ENCODE measurements at places on chromosomes 6 and 20. TPM values are rescaled to one million over a fixed set of nuclear protein-coding genes. Genes with fewer than 3 reads are reported as not detected.

Gene FKBP1C
- total RNA-seq, result 0.38 TPM

Gene COL19A1
- total RNA-seq, result 8.7 TPM

Gene FRK
- 0.80 TPM for total RNA-seq

Gene APCDD1L
- total RNA-seq, result 0.05 TPM

Gene CLPSL1
- not detected for total RNA-seq

Gene RAB32
- 40.8 TPM for total RNA-seq

Gene IRAK1BP1
- 6.2 TPM for total RNA-seq

GRCh38 chr20:58945965-58946631 is 35.0 kb upstream of the NELFCD start:
- no peak overlapping the region for H3K4me3 ChIP-seq
- H3K27ac ChIP-seq, result no peak overlapping the region
- no peak for DNase-seq
- no peaks in the 10 kb centered on the region for H3K4me1 ChIP-seq
- no peaks in the 10 kb centered on the region for H3K36me3 ChIP-seq
- H3K27me3 ChIP-seq, result no peaks in the 10 kb centered on the region

- no peak for DNase-seq
- no peaks in the 10 kb centered on the region for H3K4me1 ChIP-seq
- H3K27ac ChIP-seq, result no peak overlapping the region
- no peaks in the 10 kb centered on the region for H3K36me3 ChIP-seq
- no peaks in the 10 kb centered on the region for H3K27me3 ChIP-seq
- H3K4me3 ChIP-seq, result no peak overlapping the region
These were observed 49.4 kb upstream of the FYN start for GRCh38 chr6:111922454-111923297.

DNA sequence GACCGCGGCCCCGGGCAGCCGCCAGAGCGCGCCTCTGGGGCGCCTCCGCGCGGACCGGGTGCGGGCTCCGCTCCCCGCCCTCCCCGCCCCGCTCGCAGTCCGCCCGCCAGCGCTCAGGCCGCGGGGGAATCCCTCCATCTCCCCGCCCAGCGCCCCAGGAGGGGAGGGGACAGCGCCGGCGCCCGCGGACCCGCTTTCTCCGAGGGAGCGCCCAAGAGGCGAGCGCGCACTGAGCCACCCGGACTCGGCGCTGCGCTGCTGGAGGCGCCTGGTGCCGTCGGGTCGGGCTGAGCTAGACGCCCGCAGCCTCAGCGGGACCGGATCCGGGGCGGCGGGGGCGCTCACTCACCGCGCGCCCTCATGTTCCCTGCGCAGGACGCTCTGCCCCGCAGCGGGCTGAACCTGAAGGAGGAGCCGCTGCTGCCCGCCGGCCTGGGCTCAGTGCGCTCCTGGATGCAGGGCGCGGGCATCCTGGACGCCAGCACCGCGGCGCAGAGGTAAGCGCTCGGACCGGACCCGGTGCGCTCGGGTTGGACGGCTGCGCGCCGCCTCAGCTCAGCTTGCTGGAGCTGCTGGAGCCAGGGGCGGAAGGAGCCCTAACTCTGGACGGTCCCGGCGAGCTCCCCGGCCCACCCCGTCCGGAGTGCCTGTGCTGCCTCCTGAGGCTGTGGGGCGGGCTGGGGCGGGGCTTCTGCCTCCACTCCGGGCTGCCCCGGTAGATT is 867 bp downstream of the EBF4 start:
- no peak overlapping the region for H3K4me3 ChIP-seq
- no peak overlapping the region for H3K27ac ChIP-seq
- H3K27me3 ChIP-seq, result peaks cover 89% of the 10 kb centered on the region
- no peaks in the 10 kb centered on the region for H3K36me3 ChIP-seq

GRCh38 chr6:133805876-133806275 is 83.0 kb upstream of the TCF21 start:
- H3K4me3 ChIP-seq, result no peak overlapping the region
- no peaks in the 10 kb centered on the region for H3K36me3 ChIP-seq
- H3K27ac ChIP-seq, result no peak overlapping the region
- H3K27me3 ChIP-seq, result no peaks in the 10 kb centered on the region
- no peaks in the 10 kb centered on the region for H3K4me1 ChIP-seq
- no peak for DNase-seq

DNA sequence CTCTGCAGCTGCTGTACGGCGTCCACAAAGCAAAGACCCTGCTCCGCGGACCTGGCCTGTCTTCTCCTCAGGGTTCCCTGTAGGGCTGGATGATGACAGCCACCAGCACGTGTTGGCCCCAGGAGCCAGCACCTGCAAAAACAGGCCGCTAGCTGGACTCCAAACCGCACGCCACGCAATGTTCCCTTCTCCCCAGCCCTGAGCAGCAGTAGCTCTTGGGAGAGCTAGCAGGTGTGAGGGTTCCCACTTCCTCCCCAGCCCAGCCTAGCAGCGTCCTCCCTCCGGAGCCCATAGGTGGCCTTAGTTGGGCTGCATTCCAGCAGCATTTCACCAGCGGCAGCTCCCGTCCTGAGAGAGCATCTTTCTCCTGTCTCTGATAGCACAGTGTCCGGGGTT is 42.3 kb downstream of the DACT2 start:
- no peak overlapping the region for H3K27ac ChIP-seq
- no peaks in the 10 kb centered on the region for H3K4me1 ChIP-seq
- H3K27me3 ChIP-seq, result peaks cover 4% of the 10 kb centered on the region
- no peaks in the 10 kb centered on the region for H3K36me3 ChIP-seq
- no peak for DNase-seq

All from thymus (tissue), 14 donors.